NCI-H2171 treated with DMSO at 0.1 percent for 48 hours (cell line): ENCODE measurements at places on chromosomes 2 and 18.

DNA sequence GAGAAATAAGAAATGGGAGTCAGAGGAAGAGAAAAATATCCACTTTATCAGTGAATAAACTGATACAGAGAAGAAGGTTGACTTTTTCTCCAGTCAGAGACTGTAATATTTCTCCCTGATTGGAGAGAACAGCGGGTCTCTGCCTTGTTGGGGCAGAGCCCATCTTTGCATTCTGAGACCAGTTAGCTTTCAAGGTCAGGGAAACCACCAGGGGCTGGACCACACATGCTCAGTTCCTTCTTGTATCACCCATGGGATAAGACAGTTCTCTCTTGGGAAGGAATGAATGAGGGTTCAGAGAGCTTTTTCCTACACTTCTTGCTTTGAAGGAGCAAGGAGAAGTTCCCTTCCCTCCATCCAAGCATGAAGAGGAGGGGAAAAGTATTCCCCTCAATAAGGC lies 12.2 kb downstream of the GPATCH11 start:
- no peak for DNase-seq

DNA sequence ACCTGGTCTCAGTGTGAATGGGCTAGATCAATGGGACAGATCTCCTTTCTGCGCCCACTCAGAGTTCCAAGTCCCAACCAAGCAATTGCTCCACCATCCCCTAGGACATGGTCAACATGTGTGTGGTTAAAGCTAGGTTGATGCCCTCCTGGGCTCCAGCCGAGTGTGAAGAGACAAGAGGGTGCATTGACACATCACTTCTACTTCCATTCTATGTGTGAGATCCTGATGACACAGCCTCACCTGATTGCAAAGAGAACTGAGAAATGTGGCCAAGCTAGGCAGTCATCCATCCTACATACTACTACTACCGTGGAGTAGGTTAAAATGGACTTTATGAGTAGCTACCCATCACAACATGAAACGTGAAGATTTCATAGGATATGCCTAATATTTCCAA lies 106.8 kb downstream of the NCKAP5 start:
- no peak for DNase-seq

- no peak for DNase-seq
These were observed 12.4 kb downstream of the LAMA3 start for GRCh38 chr18:23701544-23702064.

GRCh38 chr2:3405876-3406275 lies 26.4 kb downstream of the TRAPPC12 start:
- no peak for DNase-seq

DNA sequence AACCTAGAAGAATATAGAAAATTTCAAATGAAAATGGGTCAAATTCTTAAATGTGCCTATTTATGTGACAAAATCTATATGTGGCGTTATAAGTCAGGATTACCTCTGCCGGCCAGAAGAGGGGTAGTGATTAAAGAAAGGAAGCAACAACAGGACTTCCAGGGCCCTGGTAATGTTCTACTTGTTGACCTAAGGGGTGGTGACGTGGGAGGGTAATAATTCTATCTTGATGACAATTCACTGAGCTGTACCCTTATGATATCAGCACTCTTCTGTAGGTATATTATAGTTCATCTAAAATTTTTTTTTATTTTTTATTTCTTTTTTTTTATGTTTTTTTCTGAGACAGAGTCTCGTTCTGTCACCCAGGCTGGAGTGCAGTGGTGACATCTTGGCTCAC lies 87.9 kb downstream of the STRN start:
- no peak for DNase-seq
